ENCODE measurements at places on chromosomes 5 and 9. TPM values are rescaled to one million over a fixed set of nuclear protein-coding genes. Genes with fewer than 3 reads are reported as not detected.
A peak's percentile ranks its signal among the peaks of the same experiment; 100 is the strongest.

C9orf43 gene
- 0.36 TPM for total RNA-seq

SPRY4 gene
- total RNA-seq, result 5.4 TPM

CNTNAP3B gene
- total RNA-seq, result 15.0 TPM

SPACA9 gene
- total RNA-seq, result 3.6 TPM

IGFBPL1 gene
- total RNA-seq, result 0.36 TPM

- DNase-seq, result peak; percentile 96
Observed at GRCh38 chr9:134458207-134459108, 132.2 kb downstream of the RXRA start.

GRCh38 chr5:120155873-120156272 lies 308.2 kb upstream of the PRR16 start:
- DNase-seq, result no peak

DNA sequence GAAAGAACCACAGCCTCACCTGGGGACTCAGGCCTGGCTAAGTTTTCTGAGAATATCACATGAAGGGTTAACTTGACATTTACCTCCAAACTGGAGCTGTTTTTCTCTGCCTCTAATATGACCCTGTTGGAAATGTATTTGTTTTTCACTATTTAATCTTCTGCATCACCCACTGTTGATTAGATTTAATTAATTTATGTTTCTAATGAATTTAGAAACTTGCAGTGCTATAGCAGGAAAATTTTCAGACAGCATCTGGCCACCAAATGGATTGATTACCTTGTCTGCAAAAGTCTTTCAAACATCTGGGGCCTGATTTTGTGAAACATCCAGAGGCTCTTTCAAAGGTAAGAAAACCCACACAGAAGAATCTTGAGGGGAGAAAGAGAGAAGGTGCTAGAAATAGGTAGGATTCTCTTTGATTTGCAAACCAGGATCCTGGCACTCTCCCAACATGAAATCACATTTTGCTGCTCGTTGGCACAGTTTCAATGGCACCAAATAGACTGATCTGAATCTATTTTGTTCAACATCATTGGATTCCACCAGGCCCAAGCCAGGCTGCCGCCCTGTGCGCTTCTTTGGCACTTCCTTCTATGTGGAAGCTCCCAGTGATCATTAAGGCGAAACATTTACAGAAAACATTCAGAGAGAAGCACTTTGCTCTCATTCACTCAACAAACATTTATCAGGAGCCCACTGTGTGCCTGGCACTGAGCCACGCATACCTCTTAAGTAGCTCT lies 157.3 kb downstream of the PPP2R2B start:
- no peak for DNase-seq

GRCh38 chr9:99137891-99138290 lies 33.0 kb downstream of the TGFBR1 start:
- no peak for DNase-seq

DNA sequence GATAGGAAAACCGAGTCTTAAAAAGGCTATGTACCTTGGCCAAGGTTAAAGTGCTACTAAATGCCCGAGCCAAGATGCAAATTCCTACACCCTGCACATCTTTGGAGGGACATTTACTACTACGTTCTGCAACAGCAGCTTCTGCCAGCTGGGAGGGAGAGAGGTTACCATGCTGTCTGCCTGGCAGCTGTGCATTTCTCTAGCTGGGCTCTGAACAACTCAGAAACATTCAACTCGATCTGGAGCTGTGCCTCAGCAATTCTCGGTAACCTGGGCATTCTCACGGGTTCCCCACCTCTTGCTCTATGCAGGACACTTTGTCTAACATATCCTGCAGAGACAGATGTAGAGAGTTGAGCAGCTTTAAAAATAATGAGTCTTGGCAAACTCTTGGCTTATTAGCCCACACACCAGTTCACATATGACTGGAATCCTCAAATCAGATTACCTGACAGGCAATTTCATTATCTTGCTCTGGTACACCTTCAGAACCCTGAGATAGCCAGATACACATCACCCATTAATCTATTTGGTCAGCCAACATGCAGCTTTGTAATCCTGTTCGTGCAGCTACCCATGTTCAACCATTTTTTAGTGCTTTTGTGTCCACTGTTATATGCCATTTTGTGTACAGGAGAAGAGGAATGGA lies 115.8 kb downstream of the EFNA5 start:
- no peak for DNase-seq

DNA sequence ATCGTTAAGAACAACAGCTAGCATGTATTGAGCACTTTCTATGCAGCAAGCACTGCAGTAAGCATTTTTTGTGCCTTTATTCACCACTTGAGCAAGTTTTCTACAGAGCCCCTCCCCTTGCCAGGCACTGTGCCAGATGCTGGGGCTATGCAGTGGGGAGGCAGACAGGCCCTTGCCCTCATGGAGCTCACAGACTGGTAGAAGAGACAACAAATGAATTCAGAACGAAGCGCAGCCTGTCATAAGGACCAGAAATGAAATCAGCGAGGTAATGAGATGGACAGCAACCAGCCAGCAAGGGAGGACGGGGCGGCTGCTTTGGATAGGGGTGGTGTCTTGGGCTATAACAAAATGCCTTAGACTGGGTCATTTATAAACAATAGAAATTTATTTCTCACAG lies 68.8 kb downstream of the C9orf50 start:
- DNase-seq, result no peak

DNA sequence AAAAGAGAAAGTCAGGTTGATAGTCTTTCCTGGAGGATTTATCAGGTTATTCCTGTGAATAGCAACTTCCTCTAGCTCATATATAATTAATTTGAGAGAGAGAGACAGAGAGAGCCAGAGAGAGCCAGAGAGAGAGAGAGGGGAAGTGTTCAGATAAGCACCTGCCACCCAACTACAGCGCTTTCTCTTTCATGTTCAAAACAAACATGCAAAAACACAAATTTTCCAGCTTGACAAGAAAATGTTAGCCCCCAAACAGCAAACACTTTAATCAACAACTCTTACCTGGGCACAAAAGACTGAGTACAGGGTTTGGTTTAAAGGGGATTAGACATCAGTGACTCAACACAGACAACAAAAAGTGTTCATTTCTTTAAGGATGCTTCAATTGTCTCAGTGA lies 61.7 kb upstream of the PLPP6 start:
- no peak for DNase-seq

All from osteoblast (primary cell).